Dermis microvascular lymphatic vessel endothelial cell (primary cell): ENCODE measurements at places on chromosomes 11 and 22. TPM values are rescaled to one million over a fixed set of nuclear protein-coding genes. Genes with fewer than 3 reads are reported as not detected.

GRCh38 chr11:79845002-79845709 lies 404.3 kb upstream of the TENM4 start:
- DNase-seq = no peak

DNA sequence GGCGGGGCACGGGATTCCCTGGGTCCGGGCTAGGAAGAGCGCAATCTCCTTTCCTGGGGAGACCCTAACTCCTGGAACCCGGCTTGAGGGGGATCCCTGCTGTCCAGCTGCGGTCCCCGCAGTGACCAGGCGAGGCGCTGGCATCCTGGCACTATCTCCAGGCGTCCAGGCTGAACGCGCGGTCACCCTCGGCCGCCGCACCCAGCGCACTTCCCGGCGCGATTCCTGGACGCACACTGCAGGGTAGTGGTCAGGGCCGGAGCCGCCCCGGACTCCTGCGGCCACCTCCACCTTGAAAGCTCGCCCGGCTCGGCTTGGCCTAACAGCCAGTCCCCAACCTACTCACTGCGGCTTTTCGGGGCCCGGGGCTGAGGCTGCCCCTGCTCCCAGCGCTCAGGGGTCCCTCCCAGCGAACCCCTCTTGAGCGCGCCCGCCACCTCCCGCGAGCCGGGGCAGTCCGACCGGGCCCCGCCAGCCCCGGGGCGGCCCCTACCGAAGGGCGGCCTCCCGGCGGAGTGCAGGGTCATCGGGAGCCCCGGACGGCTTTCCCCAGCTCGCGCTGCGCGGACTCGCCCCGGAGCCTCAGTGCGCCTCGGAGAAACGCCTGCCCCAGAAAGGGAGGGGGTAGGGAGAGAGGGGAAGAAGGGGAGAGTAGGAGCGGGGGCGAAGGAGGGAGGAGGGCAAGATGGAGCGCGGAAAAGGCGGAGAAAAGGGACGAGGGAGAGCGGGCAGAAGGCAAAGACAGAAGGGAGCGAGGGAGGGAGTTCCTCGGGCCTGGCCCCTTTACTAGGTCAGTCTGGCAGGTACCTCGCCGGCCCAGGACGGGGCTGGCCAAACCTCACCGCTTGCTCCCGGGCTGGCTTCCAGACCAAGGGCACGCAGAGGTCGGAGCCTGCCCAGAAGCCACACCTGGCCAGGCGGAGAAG lies 1.0 kb downstream of the POU2AF3 start:
- DNase-seq = no peak

PCSK7 gene
- total RNA-seq = 31.1 and 33.9 TPM in 2 replicates

GUCY1A2 gene
- total RNA-seq = under 0.01 TPM in 2 replicates

MUC5AC gene
- total RNA-seq = not detected in 2 replicates

UCP3 gene
- total RNA-seq = under 0.01 and 0.38 TPM in 2 replicates
